NCI-H2081 treated with DMSO at 0.1 percent for 48 hours (cell line): ENCODE measurements at places on chromosomes 7 and 10.

- no peak for DNase-seq
Measured at GRCh38 chr10:124570646-124571045, 109.0 kb downstream of the LHPP start.

DNA sequence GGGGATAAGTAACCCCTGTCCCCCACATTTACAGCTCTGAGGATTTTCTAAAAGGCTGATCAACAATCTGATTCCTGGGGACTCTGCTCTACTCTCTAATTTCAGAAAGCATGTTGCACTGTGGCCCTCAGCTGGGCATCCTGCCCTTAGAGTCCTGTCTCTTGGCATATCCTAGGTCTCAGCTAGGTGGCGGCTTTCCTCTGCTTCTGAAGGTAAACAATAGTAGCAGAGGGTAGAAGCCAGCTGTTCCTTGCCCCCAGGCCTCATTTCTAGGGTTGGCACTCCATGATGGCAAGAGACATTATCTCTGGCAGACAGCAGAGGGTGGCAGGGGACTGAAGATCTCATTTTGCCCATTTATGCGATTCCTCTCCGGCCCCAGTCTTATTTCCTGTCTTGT, 77.0 kb downstream of the ADCYAP1R1 start:
- DNase-seq, result no peak

DNA sequence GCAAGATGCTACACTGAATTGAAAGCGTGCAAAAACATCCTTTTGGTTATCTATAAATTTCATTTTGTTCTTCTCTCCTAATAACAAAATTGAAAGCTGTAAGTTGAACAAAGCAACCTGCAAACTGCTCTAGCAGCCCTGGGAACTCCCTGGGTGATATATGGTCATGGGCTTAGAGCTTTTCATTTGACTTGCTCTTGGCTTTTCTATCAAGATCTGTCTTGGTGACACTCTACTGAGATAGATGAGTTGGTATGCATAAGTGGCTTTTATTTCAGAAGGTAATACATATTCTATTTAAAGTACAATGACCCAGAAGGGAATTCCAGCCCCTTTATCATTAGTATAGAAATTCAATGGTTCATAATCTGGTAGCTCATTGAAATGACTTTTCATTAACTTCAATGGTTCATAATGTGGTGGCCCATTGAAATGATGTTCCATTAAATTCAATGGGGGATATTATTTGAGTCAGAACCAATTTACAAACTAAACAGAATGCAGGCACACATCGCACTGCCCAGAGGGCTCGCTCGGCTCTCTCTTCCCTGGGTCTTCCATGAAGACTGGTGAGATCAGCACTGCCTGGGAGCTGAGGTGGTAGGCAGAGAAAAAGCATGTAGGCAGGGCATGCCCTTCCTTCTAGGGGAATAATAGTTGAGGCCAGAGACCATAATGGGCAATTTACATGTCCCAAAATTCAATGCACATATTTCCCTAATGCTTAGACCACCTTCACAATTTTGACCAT, 10.1 kb upstream of the KCNMA1 start:
- no peak for DNase-seq

DNA sequence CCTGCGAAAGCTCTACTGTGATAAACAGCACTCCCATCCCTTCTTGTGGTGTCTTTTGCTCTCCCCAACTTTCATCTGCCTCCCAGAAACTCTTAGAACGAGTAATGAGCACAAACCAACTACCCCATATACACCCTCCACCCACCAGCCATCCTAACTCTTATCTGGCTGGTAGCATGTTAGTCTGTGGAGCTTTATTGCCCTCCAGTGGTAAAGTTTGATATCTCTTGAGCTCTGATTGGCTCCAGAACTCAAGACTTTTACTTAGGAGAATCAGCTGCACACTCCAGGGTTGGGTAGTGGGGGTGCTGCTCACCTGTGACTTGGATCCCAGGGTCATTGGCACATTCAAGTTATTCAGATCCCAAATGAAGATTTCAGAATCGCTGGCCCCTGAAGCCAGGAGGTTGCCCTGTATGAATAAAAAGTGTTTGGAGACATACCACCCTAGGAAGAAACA, 10.9 kb downstream of the SEC31B start:
- no peak for DNase-seq

DNA sequence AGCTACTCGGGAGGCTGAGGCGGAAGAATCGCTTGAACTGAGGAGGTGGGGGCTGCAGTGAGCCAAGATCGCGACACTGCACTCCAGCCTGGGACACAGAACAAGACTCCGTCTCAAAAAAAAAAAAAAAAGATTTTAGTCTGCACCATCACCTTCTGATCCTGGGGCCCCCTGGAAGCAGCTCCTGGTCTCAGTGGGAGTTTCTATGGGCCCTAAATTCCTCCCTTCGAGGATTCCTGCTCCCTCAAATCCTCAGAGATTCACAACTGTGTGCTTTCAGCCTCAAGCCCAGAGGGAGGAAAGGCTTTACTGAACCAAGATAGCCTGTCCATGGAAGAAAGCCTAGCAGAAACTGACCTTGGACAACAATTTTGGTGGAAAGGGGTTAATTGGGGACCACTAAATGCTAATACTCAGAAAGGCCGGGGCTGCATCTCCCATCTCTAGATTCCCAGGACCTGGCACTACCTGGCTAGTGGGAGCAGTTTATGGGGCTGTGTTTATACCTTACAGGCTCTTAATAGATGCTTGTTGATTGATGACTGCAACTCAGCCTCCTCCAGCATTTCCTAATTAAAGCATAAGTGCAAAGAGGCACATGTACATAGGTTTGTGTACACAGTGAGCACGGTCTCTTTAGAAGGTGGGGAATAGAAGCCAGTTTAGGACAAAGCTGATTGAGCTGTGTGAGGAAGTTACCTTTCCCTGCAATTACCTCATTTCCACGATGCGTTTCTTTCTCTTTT, 9.2 kb upstream of the FGFR2 start:
- DNase-seq, result no peak

- no peak for DNase-seq
Measured at GRCh38 chr7:7943951-7944350, 24.6 kb upstream of the GLCCI1 start.

GRCh38 chr7:113790025-113790424, 128.8 kb downstream of the PPP1R3A start:
- DNase-seq, result no peak

- no peak for DNase-seq
Measured at GRCh38 chr10:110691139-110691538, 47.0 kb downstream of the RBM20 start.
